Activated T-cell treated with anti-CD3 and anti-CD28 coated beads for 1 hour (primary cell): ENCODE measurements at places on chromosomes 2 and 18.

DNA sequence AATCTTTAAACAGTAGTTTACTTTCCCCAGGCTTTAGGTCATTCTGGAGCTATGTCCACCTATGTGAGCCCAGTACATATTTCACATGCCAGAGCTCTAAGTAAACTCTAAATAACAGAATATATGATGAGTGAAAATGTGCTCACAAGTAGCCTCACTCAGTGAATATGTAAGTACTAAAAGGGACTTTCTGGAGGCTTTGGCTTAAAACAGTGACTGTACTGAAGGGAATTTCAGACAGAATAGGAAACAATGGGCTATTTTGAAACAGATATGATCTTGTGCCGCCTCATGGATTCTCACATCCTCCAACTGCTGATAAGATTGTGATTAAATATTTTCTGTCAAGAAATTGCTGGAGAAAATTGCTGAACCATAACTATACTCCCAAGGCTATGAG is 747.9 kb downstream of the SOCS6 start:
- DNase-seq, result no peak

- no peak for DNase-seq
Measured at GRCh38 chr2:96399342-96400048, 63.9 kb downstream of the NCAPH start.

DNA sequence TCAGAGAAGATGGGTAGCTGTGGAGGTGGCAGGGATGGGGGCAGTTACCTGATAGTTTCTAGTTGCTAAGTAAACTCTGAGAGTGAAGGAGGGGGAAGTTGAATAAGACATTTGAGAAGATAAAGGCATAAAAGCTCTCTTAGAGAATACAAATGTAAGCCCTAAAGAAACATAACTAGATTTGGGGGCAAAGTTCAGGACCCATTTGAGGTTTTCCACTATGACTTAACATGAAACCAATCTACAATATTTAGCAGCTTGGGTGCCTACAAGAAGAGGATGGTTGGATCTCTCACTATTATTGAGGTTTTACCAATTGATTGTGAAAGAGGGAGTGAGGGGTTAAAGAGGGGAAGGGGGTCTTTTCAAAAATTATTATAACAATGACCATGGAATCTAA is 34.4 kb upstream of the LYPD6 start:
- no peak for DNase-seq

DNA sequence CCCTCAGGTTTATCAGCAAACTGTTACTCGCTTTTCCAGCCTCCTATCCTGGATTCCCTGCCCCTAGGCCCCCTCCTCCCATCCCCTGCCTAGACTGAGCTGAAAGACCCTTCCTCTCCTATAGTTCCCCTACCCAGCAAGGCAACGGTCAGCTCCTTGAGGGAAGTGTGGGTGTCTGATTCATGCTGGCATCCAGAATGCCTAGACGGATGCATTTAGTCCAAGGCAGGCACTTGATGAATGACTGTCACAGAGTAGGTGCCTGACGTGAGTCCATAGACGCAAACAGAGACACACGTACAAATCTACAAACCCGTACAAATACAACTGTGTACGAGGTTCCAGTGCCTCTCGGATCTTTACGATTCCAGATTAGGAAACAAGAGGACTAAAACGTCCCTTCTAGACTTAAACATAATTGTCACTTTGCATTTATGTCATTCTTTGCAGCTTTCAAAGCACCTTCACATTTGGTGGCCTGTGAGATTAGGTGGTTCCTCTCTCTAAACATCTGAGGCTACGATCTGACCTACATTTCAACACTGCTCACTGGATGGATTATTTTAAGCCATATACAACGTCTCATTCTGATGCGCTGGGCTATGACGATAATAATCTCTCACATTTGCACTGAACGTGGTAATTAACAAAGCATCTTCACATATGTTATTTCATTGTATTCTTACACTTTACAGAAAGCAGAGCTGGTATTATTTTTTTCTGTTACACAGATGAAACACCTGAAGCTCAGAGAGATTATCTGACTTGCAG is 36.7 kb downstream of the DNMT3A start:
- no peak for DNase-seq

DNA sequence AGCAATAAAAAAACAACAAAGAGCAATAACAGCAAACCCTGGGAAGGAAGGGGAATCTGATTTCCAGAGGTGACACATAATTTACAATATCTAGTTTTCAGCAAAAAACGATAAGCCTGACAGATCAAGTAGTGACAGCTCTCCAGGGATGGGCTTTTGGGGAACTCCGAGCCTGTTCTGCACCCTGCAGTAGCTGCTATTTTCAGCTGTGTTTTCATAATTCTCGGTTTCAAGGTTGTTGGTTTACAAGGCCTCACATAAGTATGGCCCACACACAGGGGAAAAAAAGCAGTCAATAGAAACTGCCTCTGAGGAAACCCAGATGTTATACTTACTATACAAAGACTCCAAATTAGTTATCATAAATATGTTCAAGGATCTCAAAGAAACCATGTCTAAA is 67.7 kb upstream of the CTLA4 start:
- DNase-seq, result no peak

GRCh38 chr2:150981826-150982225 is 279.8 kb downstream of the RBM43 start:
- DNase-seq, result no peak

DNA sequence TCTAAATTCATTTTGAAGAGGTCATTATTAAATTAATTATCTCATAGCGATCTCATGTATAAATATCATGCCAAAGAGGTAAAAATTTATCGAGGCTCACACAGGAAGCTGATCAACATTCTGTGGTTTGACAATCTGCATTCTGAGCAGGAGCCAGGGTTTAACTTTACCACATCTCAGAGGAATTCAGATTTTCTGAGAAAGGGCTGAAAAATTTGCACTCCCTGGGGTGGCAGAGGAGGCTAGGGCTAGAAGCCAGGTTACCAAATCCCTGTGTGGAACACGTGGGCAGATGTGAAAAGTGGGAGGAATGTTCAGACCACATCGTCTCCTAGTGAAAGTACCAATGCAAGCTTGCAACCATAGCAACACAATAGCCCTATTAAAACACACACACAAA is 63.5 kb upstream of the CTLA4 start:
- no peak for DNase-seq

GRCh38 chr2:158755310-158756087 is 39.6 kb upstream of the DAPL1 start:
- DNase-seq, result no peak

- no peak for DNase-seq
Measured at GRCh38 chr2:59018737-59019136, 777.6 kb upstream of the FANCL start.

- no peak for DNase-seq
Measured at GRCh38 chr18:69402533-69402989, 1.9 kb downstream of the DOK6 start.

DNA sequence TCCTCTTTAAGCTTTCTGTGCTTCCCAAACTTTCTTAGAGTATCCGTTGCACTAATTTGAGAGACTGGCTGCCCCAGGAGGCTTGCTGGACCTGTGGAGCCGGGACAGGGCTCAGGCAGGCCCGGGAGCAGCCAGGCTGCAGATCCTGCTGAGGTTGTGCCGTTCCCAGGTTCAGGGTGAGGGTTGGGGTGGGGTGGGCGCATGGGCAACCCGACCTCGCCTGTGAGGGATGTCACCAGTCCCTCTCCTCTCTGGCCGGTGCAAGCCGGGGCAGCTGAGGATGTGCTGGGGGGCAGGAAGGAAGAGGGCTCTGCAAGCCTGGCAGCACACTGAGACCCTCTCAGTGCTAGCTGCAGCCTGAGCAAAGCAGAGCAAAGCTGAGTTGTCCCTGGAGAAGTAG is 57.6 kb downstream of the DYSF start:
- DNase-seq, result no peak

- no peak for DNase-seq
Measured at GRCh38 chr2:62334440-62335058, 138.6 kb downstream of the B3GNT2 start.

DNA sequence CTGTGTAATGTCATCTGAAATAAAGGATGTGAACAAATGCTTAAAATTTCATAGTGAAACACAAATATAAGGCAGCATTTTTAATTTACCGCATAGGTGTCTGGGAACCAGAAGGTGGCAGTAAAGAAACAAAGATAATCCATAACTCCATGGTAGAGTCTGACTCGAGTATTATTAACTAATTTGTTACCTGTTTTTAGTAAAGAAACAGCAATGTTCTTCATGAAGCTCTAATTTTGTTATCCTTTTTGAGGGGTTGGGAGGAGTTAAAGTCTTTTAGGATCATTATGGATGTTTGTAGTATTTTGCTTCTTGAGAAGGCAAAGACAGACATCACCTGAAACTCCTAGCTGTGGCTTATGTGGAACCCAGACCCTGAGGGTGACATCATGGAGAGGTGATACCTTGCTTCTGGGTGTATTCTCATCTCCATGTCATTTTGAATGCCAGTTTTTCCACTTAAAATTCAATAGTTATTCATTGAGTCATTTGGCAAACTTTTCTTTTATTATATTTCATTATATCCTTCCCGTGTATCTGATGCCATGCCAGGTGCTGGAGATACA is 286.2 kb upstream of the EPAS1 start:
- DNase-seq, result no peak

GRCh38 chr2:212089873-212090272 is 448.7 kb downstream of the ERBB4 start:
- no peak for DNase-seq

- DNase-seq, result no peak
Measured at GRCh38 chr18:26386002-26386401, 159.8 kb downstream of the TAF4B start.

DNA sequence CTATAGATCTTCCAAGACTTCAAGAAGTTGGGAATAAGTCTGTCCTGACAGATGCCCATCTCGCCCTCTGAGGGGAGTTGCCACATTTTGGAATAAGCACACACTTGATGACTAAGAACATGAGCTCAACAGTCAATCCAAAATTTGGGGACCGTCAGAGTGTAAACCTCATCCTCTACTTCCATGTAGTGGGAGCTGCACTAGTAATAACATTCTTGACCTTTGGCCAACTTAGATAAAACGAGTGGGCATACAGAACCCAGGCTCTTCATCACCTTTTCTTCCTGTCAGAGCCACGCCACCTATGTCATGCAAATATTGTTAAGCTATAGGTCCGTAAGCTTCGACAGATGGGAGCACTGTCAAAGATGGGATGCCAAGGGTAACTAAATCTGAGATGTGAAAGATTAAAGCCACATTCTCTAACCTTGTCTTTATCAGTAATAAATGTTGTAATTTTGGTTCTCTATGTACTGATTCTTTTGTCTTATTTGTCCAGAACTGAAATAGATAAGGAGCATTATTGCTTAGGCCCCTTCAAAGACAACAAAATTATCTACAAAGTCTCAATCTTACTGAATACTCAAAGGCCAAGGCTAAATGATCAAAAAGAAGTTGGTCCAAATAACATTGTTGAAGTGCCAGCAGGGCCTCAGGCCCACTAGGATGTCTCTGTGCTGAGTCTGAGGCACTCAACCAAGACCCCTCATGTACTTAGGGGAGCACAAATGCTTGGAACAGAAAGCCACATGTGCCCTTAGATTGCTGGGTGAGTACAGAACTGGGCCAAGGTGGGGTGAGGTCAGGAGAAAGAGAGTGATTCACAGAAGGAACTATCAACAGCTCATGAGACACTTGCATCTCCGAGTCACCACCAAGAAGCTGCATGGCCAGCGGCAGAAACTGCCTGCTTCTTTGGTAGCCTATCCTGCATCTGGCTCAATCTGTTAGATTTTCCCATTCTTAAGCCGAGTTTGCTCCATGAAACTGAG is 15.0 kb downstream of the CDH2 start:
- no peak for DNase-seq

DNA sequence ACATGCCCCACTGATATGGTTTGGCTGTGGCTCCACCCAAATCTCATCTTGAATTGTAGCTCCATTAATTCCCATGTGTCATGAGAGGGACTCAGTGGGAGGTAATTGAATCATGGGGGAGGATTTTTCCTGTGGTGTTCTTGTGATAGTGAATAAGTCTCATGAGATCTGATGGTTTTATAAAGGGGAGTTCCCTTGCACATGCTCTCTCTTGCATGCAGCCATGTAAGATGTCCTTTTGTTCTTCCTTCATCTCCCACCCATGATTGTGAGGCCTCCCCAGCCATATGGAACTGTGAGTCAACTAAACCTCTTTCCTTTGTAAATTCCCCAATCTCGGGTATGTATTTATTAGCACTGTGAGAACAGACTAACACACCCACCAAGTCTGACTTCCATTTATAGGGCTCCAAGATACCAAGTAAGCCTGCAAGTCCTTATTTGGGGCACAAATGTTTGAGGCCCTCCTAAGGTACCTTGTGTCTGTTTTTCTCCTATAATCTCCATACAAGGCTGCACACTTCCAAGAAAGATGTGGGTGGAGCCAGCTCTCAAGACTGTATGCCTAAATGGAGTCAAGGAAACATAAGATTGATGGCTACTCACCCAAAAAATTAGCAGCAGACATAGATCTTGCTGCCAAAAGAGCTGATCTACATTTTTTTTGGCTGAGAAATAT is 364.7 kb downstream of the TXNL1 start:
- no peak for DNase-seq

DNA sequence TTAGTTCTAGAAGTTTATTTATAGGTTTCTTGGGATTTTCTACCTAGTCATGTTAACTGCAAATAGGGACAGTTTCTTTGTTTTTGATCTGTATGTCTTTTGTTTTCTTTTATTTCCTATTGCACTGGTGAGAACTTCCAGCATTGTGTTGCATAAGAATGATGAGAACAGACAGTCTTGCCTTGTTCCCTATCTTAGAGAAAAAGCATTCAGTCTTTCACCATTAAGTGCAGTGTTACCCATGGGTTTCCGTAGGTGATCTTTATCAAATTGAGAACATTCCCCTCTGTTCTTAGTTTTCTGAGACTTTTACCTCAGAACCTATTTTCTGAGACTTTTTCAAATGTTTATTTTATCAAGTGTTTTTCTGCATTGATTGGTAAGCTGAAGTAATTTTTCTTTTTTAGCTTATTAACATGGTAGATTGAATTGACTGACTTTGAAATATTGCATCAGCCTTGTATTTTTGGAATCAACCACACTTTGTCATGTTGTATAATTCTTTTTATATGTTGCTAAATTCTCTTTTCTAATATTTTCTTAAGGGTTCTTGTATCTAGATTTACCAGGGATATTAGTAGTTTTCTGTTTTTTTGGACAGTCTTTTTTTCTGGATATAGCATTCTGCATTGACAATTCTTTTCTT is 17.2 kb downstream of the MFSD6 start:
- no peak for DNase-seq
